MCF 10A (cell line): ENCODE measurements at places on chromosomes 16 and 17.

DNA sequence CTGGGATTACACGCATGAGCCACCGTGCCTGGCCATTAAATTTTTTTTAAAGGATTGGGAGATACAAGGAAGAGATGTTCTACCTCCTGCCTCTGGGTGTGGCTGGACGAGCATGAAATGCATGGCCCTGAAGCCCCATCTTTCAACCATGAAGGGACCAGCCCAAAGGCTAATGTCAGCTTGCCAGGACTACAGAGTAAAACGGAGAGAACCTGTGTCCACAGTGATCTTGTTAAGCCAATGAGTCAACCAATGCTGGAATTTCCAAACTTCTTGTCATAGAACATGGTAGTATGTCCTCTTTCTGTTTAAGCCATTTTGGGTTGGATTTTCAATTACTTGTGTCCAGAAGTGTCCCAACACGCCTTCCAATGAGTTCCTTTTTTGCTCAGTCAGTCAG is 71.3 kb downstream of the RTN4RL1 start:
- DNase-seq, result peak; percentile 14

- DNase-seq, result peak; percentile 55
Observed at GRCh38 chr17:32486701-32487472, at the start of gene CDK5R1. Gene CDK5R1 (plus strand): TSS chr17:32486993. CDS start chr17:32487621, 628 bp downstream.

DNA sequence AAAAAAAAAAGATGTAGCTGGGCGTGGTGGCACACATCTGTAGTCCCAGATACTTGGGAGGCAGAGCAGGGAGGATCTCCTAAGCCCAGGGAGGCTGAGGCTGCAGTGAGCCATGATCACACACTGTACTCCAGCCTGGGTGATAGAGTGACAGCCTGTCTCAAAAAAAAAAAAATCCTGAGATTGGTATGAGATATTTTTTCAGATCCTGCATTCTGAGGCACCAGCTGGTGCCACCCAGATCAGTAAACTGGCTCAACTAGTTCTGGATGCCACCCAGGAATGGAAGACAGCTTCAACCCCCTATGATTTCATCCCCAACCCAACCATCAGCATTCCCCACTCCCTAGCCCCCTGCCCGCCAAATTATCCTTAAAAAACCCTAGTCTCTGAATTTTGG is 7.1 kb upstream of the GJC1 start:
- DNase-seq, result no peak

DNA sequence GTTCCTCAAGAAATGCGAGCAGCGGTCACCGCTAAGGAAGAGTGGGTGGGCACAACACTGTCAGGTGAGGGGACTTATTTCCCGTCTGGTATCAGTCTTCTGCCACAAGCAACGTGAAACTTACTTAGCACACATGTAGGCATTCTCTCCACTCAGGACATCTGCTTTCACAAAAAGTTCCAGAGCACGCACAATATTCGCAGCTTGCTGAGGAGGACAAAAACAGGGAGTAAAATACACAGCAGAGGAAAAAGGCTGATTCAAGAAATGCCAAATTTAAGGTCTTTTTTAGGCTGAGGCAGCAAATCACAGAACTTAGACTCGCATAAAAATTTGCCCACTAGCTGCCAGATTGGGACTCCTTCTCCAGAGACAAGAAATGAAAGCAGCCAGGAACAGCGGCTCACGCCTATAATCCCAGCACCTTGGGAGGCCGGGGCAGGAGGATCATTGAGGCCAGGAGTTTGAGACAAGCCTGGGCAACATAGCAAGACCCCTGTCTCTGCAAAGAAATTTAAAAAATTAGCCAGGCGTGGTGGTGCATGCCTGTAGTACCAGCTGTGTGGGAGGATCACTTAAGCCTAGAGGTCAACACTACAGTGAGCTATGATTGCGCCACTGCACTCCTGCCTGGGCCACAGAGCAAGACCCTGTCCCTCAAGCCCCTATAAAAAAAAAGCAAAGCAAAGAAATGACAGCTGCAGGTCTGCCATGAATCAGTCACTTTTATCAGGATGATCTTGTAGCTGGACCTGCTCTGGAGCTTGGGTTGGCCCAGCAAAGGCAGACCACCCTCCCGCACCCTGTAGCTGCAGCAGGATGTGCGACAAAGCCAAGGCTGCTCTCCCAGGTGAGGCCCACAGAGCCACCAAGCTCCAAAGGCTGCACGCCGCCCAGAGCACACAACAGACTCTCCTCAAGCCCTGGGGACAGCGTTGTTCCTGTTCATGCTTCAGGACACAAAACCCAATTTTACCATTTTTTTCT is 20.5 kb downstream of the USP36 start:
- no peak for DNase-seq

- no peak for DNase-seq
Observed at GRCh38 chr16:55529018-55529417, 20.1 kb downstream of the LPCAT2 start.

- no peak for DNase-seq
Observed at GRCh38 chr17:45264430-45264829, 2.5 kb upstream of the SPATA32 start.

DNA sequence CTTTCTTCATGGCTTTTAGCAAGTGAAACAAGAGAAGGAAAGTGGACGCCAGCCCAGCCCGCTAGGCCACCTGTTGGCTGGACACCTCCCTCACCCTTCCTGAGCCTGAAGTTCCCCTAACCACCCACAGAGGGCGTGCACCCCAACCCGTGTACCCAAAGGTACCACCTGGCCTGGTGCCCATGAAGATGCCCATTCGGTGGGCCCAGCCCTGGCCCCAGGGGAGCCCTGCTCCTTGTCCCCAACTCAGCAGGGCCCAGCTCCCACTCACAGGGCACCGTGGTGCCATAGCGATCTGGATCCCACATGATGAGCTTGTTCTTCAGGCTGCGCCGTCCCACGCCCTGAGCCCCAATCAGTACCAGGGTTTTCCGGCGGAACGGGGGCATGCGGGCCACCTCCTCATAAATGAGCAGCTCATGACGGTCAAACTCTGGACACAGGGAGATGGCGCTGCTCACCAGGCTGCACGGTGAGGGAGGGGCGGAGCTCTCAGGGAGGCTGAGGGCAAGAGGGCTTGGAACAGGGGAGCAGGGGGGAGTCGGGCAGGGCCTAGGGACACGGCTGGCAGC is 26.8 kb downstream of the MPP2 start:
- peak; percentile 72 for DNase-seq

GRCh38 chr16:70161350-70161749 is 12.2 kb upstream of the CLEC18C start:
- no peak for DNase-seq

DNA sequence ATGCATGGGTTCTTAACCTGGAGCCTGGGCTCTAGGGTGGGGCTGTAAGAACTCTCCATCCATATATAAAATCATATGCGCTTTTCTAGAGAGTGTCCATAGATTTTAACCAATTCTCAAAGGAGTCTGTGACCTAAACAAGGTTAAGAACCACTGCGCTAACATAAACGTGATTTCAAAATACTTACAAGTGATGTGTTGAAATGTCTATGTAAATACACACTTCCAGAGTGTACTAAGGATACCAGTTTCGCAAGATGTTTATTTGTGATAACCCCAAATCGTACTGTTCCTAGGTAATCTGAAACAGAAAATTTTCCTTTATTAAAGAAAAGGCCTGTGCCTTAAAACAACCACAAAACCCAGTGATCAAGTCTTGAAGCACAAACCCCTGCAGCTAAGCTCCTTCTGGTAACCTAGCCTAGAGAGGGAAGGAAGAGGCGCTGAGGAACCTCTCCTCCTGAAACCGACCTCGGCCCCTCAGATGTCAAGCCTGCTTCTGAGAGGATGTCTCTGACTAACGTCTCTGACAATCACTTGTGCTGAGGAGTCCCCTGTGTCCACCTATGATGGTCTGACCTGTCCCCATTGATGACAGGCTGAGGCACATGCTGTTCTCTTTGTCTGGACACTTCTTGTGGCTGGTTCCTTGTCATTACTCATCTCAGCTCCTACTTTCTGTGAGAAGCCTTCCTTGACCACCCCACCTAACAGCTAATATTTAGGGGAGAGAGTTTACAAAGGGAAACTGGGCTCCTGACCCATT is 32.2 kb downstream of the SNN start:
- DNase-seq, result peak; percentile 49

GRCh38 chr17:27579897-27580321 is 51.1 kb upstream of the LGALS9 start:
- peak; percentile 23 for DNase-seq

DNA sequence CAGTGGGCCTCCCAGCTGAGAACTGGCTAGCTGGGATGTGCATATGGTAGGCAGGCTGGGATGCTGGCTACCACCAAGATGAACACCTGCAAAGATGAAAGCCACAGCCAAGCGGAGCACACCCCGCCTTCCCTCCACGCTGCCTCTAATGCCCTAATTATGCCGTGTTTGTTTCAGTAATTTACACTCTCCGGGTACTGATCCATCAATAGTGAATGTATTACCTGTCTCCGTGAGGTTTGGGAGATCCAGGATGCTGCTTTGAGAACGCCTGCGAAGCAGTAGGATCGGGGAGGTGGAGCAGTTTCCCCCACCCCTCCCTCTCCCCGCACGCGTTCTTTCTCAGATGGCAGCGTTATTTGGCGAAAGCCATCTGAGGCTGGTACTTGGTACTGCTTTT is 28.9 kb upstream of the GSE1 start:
- DNase-seq, result no peak

GRCh38 chr17:49022391-49022941 is 25.3 kb downstream of the IGF2BP1 start:
- DNase-seq, result peak; percentile 32

GRCh38 chr16:10666291-10666690 is 28.4 kb downstream of the TEKT5 start:
- no peak for DNase-seq

- no peak for DNase-seq
Observed at GRCh38 chr17:48578616-48579470, 693 bp upstream of the HOXB4 start.

- no peak for DNase-seq
Observed at GRCh38 chr17:1168533-1169220, 11.1 kb downstream of the ABR start.

- no peak for DNase-seq
Observed at GRCh38 chr17:44979426-44979995, 11.4 kb upstream of the C1QL1 start.

- DNase-seq, result no peak
Observed at GRCh38 chr17:46736100-46736499, 82.4 kb downstream of the WNT3 start.

GRCh38 chr16:67283826-67284555 is 4.7 kb downstream of the PLEKHG4 start:
- DNase-seq, result no peak

GRCh38 chr16:57866529-57866918 is 64.2 kb upstream of the KIFC3 start:
- no peak for DNase-seq

DNA sequence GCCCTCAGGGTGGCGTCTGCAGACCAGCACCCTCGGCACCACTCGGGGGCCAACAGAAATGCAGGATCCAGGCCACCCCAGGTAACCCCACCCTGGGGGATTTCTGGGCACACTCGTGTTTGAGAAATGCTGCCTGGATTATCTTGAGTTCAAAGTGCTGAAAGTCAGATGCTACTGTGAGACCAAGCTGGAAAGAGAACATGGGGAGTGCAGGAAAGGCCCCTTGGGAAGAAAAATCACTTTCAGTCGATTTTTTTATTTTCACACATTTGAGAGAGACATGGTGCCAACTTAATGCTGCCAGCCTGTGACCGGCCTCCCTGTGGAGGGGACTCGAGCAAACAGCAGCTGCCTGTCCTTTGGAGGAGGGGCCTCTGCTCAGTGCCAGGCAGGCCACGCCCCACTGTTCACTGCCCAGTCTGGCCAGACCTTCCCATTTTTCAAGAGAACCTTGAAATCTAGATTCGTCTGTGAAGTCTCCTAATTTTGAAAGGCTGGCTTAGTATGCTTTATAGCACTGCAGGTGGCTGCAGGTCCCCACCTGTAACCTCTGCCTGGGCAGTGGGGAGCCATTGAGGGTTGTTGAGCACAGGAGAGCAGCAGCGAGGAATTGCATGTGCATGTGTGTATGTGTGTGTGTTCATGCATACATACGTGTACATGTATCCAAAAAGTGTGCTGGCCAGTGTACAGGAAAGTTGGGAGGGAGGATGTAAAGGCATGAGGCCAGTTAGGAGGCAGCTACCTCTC is 70.7 kb upstream of the PLCG2 start:
- DNase-seq, result no peak

GRCh38 chr16:20948444-20948843 is 47.9 kb downstream of the LYRM1 start:
- DNase-seq, result no peak

DNA sequence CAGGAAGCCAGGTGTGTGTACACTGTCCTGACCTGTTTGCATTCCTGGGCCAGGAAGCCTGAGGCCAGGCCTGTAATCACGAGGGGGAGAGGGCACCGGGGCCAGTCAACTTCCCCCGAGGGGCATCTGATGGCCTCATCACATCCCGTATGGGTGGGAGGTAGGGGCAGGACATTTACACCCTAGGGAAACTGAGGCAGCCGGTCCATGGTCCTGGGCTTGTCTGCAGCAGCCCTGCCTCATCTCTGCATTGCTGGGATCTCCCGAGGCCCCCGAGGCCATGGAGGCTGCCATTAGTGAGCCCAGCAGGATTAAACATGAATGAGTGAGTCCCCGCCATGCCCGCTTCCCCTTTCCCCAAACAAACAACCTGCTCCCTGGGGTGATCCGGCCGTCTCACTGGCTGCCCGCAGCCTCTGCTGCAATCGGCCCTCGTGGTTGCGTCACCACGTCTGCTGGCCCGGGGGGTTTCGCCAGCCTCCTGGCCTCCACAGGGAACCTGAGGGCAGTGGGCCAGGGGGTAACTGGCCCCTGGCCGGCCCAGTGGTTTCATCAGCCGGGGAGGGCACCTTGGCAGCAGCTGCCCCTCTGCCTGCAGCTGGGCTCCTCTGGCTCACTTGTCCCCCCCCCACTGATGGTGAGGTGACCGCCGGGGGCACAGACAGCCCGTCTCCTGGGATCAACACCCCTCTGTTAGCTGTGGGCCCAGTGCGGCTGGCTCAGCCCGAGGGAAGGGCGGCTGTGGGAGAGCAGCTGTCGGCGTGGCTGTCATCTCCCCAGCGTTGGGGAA is 88.3 kb upstream of the GSE1 start:
- DNase-seq, result peak; percentile 91

- no peak for DNase-seq
Observed at GRCh38 chr16:65104471-65104870, 17.4 kb downstream of the CDH11 start.

- DNase-seq, result no peak
Observed at GRCh38 chr16:87486713-87487247, 6.0 kb downstream of the ZCCHC14 start.

GRCh38 chr16:88613-89012 is 10.6 kb downstream of the MPG start:
- DNase-seq, result no peak

- DNase-seq, result no peak
Observed at GRCh38 chr16:66226762-66227161, 139.7 kb upstream of the CDH5 start.

- no peak for DNase-seq
Observed at GRCh38 chr16:12225806-12226465, 249.4 kb downstream of the SNX29 start.

GRCh38 chr17:56913353-56913866 is 439 bp downstream of the TRIM25 start:
- DNase-seq, result peak; percentile 34
